ENCODE measurements at places on chromosomes 7 and 10.

DNA sequence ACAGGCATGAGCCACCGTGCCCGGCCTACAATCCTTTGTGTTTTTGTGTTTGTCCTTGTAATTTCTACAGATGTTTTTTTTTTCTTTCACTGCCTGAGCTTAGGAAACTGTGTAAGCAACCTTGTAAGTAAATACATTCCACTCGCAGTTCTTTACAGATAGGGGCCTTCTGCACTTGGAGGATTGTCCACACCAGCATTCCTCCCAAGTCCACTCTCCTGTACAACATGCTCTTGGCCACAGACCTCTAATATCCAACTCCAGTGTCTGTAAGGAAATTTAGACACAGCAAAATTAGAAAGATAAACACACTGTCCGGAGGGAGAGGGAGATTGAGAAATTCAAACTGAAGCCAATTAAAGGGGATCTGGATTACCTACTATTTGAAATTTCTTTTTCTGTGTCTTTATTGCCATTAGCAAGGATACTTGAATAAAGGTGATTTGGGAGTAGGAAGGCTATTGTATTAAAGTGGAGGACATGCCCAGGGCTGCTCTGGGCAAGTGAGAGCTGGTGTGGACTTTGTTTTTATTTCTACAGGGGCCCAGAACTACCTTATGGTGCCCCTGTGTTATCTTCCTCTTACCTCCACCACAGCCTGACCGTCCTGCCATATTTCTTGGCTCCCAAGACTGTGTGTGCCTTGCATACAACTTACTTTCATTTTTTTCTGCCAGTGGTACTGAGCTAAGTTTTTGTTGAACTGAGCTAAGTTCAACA lies 9.7 kb downstream of the MXI1 start:
- DNase-seq, result no peak

DNA sequence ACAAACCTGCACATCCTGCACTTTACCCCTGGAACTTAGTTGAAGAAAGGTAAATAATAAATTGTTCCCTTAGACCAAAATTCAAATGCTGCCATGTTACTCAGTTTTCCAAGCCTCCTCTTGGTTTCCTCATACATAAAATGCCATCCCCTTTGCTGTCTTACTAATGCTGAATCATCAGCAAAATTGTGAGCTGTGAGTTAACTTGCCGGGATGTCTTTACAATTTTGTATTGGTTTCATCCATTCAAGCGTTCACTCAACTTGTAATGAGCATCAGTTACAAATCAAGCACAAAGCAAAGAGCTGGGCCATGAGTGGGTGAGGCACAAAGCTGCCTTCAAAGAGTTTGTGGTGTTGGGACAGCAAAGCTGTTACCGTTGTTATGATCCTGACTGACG lies 395.8 kb upstream of the ZMIZ1 start:
- no peak for DNase-seq

GRCh38 chr7:148717266-148717793 lies 18.6 kb downstream of the CUL1 start:
- no peak for DNase-seq

- DNase-seq, result no peak
Measured at GRCh38 chr10:110994406-110995086, 75.1 kb downstream of the SHOC2 start.

DNA sequence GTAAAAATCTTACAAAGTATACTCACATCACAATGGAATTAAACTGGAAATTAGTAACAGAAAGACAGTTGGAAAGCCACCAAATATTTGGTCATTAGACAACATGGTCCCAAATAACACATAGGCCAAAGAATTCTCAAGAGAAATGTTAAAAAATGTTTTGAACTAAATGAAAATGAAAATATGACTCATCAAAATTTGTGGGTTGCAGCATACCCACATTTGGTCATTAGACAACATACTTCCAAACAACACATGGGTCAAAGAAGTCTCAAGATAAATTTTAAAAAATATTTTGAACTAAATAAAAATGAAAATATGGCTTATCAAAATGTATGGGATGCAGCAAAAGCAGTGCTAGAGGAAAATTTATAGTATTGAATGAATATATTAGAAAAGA lies 130.6 kb downstream of the MARCHF5 start:
- DNase-seq, result no peak

DNA sequence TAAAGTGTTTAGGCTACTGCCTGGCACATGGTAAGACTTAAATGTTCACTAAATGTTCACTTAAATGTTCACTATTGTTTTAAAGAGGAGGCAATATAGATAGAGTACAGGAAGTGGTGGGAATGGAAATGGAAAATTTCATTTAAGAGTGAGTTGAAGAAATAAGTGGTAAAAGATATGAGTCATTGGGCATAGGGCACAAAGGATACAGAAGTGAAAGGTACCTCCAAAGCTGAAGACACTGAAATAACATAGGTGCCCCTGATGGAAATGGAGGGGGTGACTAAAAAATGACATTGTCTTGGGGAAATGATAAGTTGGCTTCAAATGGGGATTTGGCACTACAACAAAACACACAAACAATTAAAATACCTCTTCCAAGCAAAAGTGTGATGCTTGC lies 5.2 kb upstream of the FRA10AC1 start:
- no peak for DNase-seq

GRCh38 chr10:1564791-1565190 lies 172.5 kb downstream of the ADARB2 start:
- no peak for DNase-seq

GRCh38 chr7:111588065-111588433 lies 25.8 kb upstream of the IMMP2L start:
- no peak for DNase-seq
